Gastrocnemius medialis (tissue), 4 donors: ENCODE measurements at places on chromosomes 1 and 21.

DNA sequence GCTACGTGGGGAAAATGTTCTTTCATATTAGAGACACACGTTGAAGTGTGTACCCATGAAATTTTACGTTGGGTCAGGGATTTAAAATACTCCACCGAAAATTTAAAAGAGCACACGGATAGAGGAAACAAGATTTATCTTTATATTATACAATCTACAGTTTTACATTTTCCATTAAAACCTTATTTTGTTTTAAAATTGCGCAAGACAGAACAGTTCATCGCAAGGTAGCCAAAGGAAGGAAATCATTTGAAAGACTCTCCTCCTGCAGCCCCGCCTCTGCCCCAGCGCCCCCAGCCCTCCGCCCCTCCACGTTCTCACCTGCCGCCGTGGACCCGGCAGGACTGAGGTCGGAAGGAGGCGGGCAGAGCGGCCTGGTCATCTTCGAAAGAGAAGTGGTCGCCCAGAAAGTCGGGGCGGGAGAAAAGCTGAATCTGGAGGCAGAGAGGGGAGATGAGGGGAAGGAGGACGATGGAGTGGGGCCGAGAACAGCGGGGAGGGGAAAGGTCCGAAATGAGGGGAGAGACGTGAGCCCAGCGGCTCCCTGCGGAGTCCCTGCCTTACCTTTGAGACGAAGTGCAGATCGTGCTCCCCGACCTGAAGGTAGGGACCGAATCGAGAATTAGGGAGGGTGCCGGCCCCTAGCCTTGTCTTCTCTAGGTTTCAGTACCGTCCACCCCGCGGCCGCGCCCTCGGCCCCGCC is 18.0 kb downstream of the CRYBG2 start:
- no peak for DNase-seq

GRCh38 chr1:97384294-97384968 is 536.4 kb downstream of the DPYD start:
- DNase-seq, result no peak

DNA sequence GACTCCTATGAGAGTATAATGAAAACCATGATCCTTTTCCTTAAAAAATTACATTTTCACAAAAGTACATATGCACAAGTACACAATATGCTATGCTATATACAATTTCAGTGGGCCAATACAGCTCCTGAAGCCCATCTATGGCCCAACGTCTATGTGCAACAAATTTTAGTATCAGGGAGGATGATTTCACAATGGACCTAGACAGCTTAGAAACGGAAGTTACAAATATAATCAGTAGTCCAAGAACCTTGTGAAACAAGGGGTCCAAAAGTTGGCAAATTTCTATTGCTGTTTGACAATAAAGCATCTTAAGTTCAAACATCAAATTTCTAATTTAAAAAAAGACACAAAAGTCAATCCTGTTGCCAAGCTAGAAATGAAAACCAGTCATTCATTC is 87.0 kb downstream of the DPYD start:
- no peak for DNase-seq

GRCh38 chr1:30085811-30086770 is 637.3 kb downstream of the MATN1 start:
- no peak for DNase-seq
